Fibroblast of skin of left quadriceps (primary cell): ENCODE measurements at places on chromosomes 2 and 18.

DNA sequence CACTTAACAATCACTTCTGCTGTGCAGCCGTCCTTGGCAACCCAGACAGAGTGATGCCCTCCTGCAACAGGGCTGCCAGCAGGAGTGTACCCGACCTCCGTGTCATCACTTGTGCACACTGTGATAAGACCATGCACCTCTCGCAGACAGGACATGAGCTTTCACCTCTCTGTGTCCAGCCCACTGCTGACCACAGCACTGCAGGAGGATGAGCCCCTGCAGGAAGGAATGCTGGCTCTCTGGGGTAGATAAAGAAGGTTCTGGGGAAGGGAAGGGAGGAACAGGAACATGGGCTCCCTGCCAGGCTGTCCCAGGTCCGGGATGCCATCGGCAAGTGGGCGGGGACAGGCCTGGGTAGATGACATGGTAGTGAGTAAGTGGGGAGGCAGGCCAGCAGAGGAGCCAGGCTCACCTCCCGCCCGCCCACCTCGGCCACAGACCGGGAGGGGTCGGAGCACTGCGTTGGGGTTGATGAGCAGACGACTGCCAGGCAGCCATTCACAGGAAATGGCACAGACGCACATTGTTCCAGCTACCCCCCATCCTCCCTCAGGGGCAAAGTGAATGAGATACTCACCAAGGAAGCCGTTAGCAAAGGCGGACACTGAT is 18.6 kb upstream of the COL6A3 start:
- DNase-seq = no peak

DNA sequence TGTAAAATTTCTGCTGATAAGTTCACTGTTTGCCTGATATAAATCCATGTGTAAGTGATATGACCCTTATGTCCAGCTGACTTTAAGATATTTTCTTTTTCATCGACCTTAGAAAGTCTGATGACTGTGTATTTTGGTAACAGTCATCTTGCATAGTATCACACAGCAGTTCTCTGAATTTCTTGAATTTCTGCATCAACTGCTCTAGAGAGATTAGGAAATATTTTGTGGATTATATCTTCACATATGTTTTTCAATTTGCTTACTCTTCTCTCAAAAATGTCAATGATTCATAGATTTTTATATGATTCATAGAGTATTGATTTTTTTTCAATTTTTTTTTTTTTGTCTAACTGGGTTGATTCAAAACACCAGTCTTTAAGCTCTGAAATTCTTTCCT is 945.3 kb downstream of the TRIB2 start:
- DNase-seq = peak; percentile 17

DNA sequence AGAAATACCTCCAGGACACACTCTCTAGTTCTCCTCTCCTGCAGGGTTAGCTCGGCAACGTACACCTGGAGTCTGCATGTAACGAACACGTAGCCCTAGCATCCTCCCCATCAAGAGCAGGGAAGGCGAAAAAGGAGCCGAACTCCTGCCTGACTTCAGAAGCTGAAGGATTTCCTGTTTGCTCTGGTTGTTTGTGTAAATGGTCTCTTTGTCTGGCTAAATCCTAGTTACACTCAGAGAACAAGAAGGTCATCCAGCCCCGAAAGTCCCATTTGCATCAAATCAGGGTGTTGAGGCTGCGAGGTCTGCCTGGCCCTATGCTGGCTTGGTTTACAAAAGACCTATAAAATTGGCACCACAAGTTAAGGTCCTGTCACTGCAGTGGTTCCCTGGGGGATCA is 66.4 kb upstream of the POMC start:
- DNase-seq = no peak

- peak; percentile 12 for DNase-seq
These were observed 60.1 kb upstream of the SLC16A14 start for GRCh38 chr2:230128623-230129342.

GRCh38 chr2:46435353-46435752 is 44.0 kb upstream of the TMEM247 start:
- DNase-seq = no peak

DNA sequence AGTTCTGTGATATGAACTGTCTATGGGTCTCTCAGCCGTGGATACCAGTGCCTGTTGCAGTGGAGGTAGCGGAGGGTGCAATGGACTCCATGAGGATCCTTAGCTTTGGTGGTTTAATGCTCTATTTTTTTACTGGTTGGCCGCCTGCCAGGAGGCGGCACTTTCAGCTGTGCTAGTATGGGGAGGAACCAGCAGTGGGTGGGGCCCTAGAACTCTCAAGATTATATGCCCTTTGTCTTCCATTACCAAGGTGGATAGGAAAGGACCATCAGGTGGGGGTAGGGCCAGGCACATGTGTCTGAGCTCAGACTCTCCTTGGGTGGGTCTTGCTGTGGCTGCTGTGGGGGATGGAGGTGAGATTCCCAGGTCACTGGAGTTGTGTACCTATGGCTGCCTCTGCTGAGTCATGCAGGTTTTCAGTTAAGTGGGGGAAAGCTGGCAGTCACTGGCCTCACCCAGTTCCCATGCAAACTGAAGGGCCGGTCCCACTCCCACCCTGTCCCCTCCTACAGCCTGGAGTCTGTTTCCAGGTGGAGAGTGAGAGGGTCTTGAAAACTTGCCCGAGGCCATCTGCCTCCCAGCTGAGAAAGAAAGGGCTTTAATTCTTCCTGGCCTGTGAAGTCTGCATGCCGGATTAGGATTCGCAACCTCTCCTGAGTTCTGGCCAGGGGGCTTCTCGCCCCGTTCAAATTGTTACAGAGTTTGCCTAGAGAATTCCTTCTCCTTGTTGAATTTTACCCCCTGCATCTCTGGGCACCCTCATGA is 14.5 kb downstream of the KCNS3 start:
- no peak for DNase-seq

GRCh38 chr2:168642873-168643272 is 159.6 kb upstream of the NOSTRIN start:
- DNase-seq = no peak

GRCh38 chr2:28904295-28904694 is 9.8 kb downstream of the WDR43 start:
- DNase-seq = no peak

GRCh38 chr2:17605696-17606095 is 65.2 kb downstream of the VSNL1 start:
- DNase-seq = no peak

DNA sequence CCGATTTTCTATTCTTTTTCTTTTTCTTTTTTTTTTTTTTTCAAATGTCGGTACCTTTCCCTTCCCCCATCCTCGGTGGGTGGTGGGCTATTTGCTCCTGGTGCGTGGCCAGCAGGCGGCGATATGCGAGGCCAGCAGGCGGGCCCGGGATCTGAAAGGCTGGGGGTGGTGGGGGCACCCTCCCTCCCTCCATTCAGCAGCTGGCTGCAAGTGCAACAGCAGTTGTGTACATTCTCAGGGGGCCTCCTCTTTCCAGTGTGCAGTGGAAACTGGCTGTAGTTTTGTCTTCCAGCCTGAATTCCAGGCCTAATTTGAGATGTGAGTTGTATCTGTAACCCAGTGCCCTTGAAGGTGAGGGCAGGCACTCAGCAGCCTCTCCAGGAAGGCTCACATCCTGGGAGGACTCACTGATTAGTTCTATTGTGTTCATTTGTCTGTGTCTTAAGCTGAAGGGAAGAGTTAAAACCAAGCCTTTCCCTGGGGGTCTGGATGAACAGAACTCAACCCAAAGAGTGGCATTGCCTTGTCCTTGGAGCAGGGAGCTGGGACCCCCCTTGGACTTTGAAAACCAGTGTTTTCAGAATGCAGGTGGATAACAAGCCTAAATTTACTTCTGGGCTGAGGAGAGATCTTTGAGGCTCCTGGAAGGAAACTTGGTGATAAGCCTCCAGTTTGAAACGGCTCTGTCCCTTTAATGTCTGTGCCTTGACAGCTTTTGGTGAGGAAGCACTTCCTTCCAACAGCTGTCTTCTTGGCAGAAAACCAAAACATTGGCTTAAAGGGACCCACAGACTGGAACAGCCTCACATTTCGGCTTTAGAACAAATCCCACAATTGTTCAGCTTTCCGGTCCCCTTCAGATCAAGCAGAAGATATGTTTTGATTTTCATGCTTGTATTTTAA is 3.3 kb downstream of the MYCN start:
- DNase-seq = no peak

DNA sequence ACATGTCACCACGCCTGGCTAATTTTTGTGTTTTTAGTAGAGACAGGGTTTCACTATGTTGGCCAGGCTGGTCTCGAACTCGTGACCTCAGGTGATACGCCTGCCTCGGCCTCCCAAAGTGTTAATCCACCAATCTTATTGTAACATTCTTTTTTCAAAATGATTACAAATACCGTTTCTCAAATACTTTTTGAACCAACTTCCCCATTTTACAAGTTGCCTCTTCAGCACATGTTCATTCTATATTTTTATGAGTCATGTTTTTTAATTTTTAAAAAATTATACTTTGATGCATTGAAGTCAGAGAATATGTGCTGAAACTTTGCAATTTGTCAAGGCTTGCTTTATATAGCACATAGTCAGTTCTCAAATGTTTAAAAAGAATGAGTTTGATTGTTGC is 58.2 kb downstream of the QPCT start:
- no peak for DNase-seq

DNA sequence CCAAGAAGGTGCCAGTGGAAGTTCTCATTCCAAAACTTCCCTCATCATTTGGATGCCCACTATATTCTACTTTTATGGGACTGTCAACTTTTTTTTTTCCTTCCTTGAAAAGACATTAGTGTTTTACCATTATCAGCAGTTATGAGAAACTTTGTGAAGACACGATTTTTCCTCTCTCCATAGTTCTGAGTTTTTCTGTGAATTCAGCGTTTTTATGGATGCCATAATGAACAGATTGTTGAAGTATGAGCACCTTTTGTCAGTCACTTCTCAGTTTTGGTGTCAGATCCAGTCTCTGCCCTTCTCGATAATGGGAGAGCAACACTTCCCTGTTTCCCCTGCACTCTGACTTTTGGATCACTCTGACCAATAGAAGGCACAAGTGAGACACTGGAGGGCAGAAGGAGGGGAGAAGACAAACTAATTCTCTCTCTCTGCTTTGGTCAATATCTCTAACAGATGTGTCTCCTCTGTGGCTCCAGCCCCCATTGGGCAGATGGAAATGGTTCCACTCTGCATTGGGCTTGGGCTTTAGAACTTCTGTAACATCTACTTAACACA is 53.5 kb upstream of the FN1 start:
- no peak for DNase-seq

DNA sequence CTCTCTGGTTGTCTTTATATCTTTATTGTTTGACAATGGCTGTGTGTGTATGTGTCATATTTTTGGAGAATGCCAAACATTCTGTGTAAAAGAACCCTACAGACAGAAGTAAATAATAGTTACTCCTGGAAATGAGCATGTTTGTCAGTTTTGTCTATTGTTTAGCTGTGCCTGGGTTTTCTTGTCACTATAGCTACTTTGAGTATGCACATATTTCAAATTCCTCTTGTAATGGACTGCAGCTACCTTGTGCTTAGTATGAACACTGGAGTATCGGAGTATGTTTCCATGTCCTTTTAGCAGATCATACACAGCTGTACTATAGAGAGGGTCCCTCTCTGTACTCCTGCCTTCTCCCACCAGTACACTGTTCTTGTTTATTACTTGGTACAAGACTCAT is 58.0 kb upstream of the DOCK10 start:
- no peak for DNase-seq

DNA sequence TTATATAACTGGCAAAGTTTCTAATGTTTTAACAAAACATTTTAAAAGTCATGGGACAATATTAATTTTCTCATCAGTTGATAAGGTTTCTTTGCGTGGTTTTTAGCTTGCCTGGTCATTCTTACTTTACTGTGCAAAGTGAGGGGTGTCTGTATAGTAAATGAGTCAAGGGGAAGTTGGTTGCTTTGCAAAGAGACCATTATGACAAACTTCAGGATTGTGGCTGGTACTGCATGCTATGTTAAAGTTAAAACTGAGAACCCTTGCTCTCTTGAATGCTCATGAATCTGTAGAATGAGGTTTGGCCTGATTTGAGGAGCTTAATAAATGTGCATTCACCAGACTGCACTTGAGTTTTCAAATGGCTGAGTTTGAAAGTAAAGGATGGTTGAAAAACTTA is 47.0 kb downstream of the COL4A4 start:
- no peak for DNase-seq

- DNase-seq = no peak
These were observed 44.5 kb downstream of the PSMD14 start for GRCh38 chr2:161352719-161353118.

- DNase-seq = no peak
These were observed 31.3 kb downstream of the KIAA2012 start for GRCh38 chr2:202104286-202104870.

DNA sequence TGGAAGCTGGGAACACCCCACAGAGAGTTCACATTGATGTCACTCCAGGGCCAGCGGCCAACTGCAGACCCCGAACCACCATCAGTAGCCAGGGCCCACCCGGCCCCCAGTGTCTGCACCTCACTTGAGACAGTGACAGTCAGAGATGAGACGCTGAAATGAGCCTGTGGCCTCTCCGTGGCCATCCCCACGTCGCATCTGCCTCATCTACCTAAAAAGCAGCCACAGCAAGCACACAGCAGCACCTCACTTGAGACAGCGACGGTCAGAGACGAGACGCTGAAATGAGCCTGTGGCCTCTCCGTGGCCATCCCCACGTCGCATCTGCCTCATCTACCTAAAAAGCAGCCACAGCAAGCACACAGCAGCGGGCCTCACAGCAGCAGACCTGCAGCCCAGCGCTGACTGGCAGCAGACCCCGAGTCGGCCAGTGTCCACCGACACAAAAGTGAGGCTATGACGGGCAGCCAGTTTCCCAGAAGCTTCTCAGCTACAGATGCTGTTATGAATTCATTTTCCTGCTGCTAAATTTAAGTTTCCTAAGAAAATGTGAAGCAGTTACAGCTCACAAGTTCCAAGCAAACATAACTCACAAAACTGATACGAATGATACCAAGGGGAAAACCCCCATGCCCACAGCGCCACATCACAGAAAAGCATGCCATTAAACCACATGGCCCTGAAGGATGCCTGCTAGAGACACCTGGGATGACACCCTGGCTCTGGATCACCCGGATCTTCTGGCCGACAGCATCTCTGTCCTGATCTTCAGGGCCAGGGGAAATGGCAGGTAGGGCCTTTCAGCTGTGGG is 27.7 kb downstream of the SNORC start:
- DNase-seq = no peak

DNA sequence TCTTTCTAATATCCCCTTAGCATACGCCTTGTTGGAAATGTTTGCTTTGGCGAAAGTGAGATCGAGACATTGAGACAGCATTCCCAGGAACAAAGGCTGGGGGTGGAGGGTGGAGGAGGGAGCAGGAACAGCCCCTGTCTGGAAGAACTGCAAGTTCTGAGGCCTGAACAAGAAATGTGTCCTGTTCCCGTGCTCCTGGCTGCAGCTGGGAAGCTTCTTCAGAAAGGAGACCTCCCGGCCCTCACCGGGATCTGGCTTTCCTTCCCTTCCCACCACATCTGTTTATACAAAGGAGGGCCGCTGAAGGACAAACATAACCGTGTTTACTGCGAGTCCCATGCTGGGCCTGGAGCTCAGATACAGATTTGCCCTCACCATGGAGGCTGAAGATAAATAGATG is 35.9 kb downstream of the AFF3 start:
- DNase-seq = no peak
